CD8-positive, alpha-beta memory T cell (primary cell): ENCODE measurements at places on chromosomes 6 and 20. TPM values are rescaled to one million over a fixed set of nuclear protein-coding genes. Genes with fewer than 3 reads are reported as not detected.

Gene SYNDIG1
- not detected for polyA plus RNA-seq

Gene KCNK16
- not detected for polyA plus RNA-seq

Gene C6orf58
- polyA plus RNA-seq: not detected

Gene SOBP
- 0.30 TPM for polyA plus RNA-seq

Gene ULBP2
- polyA plus RNA-seq: 0.68 TPM

Gene ELOVL4
- 6.5 TPM for polyA plus RNA-seq

Gene WFDC12
- polyA plus RNA-seq: not detected

Gene BPIFB1
- polyA plus RNA-seq: not detected

Gene MYMX
- not detected for polyA plus RNA-seq

Gene TRIM31
- not detected for polyA plus RNA-seq

Gene HTR1E
- polyA plus RNA-seq: not detected

DNA sequence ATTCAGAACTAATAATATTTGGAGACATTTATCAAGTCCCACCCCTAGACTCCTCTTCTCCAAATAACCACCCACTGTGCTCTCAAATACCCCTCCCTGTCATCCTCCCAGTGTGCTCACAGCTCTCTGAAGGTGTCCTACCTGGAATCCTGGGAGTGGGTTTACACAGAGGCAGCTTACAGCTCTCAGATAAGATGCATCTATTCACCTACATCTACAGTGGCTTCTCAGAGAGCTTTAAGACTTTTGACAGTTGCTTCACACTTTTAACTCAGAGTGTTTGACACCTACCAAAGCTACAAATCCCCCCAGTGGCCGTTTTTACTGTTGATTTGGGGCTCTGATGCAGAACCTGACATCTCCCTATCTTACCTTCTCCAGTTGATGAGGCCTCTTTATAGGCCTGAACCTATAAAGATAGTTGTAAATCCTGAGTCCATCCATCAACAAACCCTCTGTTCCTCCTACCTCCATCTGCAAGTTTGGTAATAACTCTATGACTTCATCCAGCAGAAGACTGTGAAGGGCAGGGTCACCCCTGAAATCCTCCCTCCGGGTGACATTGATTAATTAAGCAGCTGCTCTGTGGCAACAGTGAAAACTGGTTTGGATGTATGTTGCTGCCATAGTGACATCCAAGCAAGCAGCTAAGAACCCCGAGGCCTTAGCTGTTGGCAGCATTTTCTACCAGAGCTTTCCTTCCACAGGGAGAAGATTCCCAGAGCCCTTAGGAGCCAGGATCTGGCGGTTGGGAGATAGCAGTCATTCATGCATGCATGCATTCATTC, 226.1 kb upstream of the RREB1 start:
- no peak for DNase-seq

GRCh38 chr6:44261581-44261980, 3.8 kb downstream of the NFKBIE start:
- peak; percentile 46 for DNase-seq

- DNase-seq: peak; percentile 58
These were observed 110.8 kb upstream of the MLN start for GRCh38 chr6:33914645-33915044.

- DNase-seq: no peak
These were observed 8.0 kb downstream of the SNX21 start for GRCh38 chr20:45841407-45842129.

- DNase-seq: no peak
These were observed 169.9 kb downstream of the EDN1 start for GRCh38 chr6:12459945-12460661.

GRCh38 chr6:83252719-83253118, 59.6 kb downstream of the RWDD2A start:
- DNase-seq: no peak

- no peak for DNase-seq
These were observed 9.1 kb downstream of the BANF2 start for GRCh38 chr20:17708675-17709360.

GRCh38 chr6:88520017-88520338, 353.8 kb upstream of the CNR1 start:
- no peak for DNase-seq

DNA sequence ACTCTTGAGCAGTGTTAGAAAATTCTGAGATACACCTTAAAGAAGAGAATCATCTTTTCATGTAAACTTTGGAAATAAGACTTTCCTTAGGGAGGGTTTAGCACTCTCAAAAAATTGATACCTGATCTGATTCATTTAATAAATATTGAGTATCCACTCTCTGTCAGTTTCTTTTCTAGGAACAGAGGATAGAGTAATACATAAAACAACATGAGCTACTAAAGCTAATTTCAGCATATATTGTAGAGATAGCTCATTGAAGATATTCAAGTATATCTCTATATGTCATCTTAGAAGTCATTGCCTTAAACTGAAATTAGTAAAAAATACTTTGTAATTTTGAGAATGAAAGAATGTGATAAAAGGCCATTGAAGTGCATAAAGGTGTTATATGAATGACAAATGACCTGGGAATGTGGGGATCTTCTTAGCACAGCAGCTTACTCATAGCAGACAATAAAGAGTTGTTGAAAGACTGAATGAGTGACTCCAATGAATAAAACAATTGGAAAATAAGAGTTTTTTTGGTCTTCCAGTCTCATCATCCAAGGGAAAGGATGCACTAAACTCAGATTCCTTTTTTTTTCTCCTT, 29.2 kb downstream of the RHAG start:
- no peak for DNase-seq

- no peak for DNase-seq
These were observed 96.2 kb upstream of the MAP7 start for GRCh38 chr6:136646377-136646776.

DNA sequence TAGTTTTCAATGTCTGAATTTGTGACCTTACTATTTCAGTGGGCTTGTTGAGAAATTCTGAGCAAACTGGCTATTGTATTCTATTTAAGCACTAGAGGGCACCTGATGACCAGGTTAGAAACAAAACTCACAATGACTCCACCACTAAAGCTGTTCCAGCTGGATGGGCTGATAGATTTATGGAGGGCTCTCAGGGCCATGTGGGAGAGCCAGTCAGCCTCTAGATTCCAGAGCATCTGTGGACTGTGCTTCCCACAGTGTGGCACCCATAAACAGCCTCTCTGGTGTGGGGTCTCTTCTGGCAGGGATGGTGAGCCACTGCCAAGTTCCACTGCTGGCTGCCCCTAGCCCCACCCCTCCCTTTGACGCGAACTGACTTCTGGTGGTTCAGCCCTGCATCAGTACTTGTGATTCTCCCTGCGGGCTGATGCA, 29.2 kb downstream of the C6orf58 start:
- DNase-seq: no peak

DNA sequence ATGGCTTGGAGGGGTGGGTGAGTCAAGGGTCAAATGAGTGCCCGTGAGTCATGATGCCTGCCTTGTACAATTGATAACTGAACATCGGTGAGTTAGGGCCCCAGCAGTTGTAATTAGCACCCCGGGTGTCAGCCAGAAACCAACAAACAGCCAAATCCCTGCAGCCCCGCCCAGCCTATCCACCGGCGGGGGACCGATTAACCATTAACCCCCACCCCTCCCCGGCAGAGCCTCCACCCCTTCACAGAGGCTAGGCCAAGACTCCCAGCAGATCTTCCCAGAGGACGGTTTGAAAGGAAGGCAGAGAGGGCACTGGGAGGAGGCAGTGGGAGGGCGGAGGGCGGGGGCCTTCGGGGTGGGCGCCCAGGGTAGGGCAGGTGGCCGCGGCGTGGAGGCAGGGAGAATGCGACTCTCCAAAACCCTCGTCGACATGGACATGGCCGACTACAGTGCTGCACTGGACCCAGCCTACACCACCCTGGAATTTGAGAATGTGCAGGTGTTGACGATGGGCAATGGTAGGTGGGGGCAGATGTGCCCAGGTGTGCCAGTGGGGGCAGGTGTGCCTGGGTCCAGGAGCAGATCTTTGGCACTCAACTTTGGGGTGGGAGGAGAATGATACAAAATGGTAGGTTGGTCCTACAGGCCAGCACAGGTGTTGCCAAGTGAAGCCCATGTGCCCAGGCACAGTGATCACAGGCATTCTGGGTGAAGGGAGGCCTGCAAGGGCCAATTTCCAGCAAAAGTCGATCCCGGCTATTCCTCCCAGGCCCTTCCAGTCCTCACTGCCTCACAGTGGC, 45.7 kb downstream of the HNF4A start:
- no peak for DNase-seq

GRCh38 chr6:143482593-143482992, 28.9 kb downstream of the FUCA2 start:
- no peak for DNase-seq

DNA sequence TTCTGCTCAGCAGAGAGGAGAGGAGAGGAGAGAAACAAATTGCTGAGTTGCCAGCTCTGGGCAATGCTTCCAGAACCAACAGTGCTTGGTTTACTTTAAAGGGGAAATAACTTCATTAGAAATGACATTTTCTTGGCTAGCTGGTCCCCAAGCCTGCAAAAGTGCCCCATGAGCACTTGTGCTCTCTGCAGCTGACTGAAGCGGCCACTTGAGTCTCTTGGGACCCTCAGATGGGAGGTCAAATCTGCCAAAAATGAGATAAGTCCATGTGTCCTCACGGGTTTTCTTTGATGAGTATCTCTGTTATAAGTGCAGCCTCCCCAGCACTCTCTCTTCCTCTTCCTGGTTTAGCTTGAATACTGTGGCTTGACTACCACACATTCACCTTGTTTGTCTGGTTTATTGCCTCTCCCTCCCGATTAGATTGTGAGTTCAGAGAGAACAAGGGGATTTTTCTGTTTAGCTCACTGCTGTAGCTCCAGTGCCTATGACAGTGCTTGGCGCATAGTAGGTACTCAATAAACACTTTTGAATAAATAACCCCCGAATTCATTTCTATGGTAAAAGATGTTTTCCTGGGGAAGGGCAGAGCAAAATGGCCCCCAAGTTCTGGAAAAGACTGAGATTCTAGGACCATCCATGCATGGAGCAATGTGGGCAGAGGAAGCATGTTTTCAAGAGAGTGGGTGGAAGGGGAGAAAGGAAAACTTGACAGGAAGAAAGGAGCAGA, 7.0 kb upstream of the RIN2 start:
- no peak for DNase-seq

DNA sequence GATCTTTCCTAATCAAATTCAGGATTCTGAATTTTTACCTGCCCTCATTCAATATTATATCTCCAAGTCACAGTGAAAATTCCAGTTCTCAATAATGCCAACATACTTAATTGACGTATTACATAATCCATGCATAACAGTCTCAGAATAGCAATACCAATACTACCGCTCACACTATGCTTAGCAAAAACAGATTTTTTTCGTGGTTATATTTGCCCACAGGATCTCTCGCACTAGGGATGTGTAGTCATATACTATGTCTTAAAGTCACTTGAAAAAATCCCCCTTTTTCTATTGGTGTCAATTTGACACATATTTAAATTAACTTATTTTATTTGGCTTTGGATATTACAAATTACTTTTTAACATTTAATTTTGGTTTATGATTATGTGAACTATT, 323.1 kb upstream of the SLC35B3 start:
- no peak for DNase-seq

GRCh38 chr6:46323966-46324622, 153.3 kb upstream of the ENPP5 start:
- DNase-seq: no peak

GRCh38 chr6:103534095-103534494, 1325.6 kb downstream of the HACE1 start:
- no peak for DNase-seq

DNA sequence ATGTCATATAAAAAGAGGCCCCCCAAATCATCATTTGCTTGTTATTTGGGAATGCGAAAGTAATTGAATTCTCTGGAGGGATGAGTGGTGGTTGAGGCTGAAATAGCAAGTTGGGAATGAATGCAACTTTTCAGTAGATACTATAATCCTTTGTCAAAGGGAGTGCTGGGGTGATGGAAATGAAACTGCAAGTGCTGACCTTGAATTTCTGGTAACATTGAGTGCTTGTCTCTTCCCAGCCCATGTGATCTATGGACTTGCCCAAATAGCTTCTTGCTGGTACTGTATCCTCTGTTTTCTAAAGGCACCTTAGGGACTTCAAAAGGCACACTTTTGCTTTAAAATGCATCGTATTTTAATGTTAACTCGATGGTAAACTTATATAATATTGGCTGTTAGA, 14.8 kb downstream of the PAQR8 start:
- DNase-seq: no peak

- DNase-seq: no peak
These were observed 1.4 kb upstream of the LEMD2 start for GRCh38 chr6:33790379-33790778.

DNA sequence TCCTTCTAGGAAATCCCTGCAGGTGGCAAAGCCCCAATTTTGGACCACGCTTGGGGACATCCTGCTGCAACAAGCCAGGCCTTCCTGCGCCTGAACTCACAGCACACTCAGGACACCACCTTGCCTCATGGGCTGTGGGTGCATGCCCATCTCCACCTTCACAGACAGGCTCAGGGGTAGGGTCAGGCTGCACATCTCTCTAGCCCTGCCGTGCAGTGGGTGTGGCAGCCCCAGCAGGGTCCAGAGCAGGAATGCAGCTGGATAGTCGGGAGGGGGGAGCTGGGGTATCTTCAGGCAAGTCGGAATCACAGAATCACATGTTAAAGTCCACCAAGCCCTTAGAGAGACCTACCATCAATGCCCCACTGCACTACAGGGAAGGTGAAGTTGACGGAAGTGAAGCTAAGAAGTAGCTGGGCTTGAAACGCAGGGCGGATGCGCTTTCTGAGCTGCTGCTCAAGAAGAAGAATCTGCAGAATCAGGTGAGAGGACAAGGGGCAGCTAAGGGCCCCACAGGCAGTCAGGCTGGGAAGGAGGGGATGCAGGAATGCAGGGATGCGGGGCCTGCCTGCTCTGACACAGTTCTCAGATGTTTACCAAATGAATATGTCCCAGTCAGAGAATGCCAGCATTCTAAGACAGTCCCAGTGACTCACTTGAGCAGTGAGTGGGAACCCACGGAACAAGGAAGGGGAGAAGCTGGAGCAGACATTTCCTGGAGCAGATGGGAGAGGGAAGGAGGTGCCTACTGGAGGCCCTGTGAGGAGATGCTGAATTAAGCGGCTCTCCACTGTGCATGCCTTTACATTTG, 11.3 kb downstream of the SERPINB6 start:
- no peak for DNase-seq

- no peak for DNase-seq
These were observed 306.9 kb downstream of the LRFN2 start for GRCh38 chr6:40280231-40280630.

GRCh38 chr20:38200646-38201045, 35.6 kb upstream of the TGM2 start:
- DNase-seq: no peak

GRCh38 chr6:16688984-16689636, 72.2 kb downstream of the ATXN1 start:
- no peak for DNase-seq

GRCh38 chr6:57024775-57025174, 21.7 kb upstream of the KIAA1586 start:
- no peak for DNase-seq
